ENCODE measurements at places on chromosomes 12 and 14. TPM values are rescaled to one million over a fixed set of nuclear protein-coding genes. Genes with fewer than 3 reads are reported as not detected.

Gene CCDC184
- 0.58 TPM for total RNA-seq

Gene PSMB11
- total RNA-seq: not detected

Gene CLEC2A
- not detected for total RNA-seq

Gene LBHD2
- not detected for total RNA-seq

Gene KRT71
- total RNA-seq: not detected

DNA sequence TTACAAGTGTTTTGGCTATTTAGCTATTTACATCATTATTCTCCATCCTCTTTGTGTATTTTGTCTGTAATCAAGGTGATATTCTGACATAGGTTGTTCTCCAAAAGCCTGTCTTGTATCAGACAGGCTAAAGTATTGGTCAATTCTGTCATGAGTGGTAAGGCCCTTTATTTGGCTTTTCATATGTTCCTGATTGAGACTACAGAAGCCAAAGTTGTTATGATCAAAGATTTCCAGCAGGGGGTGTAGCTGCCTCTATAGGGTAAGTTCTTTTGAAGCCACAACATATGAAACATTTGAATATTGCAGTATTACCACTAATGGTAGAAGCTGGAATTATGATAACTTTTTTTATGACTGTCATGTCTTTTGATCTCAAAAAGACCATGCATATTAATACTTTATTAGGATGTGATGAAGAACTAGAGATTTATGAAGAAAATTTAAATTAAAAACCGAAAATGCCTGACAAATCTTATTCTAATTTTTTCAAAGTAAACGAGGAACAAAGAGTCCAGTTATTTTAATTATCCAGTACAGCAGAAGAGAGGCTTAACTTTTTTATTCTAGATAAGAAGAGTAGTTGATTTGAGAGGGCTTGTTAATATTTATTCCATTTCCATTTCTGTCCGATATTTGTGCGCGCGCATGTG lies 3.4 kb upstream of the ARHGAP5 start:
- no peak for DNase-seq

GRCh38 chr14:24607635-24608514 lies 1.6 kb downstream of the GZMH start:
- DNase-seq: no peak

DNA sequence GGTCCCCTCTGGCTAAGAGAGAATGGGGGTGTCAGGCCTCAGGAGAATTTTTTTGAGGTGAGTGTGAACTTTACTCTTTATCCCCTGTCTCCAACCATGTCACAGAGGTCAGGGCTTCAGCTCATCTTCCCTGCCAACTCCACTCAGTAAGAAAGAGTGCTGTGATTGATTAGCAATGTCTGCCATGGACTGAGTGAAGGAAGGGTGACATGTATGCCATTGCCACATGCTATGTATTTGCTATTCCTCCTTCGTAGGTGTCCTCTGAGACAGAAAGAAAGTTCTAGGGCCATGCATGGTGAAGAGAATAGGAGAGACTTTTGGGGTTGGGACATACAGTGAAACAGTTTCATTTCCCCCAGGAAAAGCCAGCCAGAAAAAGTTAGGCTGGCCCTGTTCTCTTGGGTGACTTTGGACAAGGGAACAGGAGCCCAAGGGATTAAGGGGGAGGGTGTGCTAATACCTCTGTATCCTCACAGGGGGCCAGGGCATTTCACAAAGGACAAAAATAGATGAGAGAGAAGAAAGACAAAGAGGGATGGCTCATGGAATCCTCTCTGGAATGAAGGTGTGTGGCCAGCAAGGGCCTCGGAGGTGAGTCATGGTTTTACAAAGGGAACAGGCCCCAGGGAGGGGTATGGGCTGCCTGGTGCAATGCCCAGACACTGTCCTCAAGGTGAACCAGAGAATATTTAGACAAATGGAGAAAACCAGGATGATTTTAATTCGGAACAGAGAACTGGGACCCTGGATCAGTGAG lies 13.9 kb upstream of the MYL2 start:
- peak; percentile 63 for DNase-seq

DNA sequence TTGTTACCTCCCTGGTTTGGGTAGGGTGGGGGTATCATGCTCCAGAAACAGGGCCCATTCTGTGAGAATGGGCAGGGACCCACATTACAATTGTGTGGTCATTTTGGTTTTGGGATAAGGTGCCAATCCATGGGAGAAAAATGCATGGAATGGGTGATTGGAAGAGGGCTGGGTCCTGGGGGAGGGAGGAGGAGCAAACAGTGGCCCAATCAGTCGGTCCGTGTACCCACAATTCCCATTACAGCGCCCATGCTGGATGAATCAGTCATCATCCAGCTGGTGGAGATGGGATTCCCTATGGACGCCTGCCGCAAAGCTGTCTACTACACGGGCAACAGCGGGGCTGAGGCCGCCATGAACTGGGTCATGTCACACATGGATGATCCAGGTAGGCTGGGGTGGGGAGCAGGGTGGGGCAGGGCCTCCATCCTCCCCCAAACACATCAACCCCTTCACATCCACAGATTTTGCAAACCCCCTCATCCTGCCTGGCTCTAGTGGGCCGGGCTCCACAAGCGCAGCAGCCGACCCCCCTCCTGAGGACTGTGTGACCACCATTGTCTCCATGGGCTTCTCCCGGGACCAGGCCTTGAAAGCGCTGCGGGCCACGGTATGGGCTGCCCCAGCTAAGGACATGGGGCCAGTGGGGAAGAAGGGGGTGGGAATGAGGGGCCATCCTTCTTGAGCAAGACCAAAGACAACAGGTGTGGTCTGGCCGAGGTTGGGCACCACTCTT lies 3.6 kb upstream of the TPI1 start:
- DNase-seq: no peak
